SIG-M5 (cell line): ENCODE measurements at places on chromosomes 1 and 21.

- no peak for DNase-seq
Observed at GRCh38 chr1:99672038-99672437, 26.1 kb downstream of the PALMD start.

GRCh38 chr1:69129538-69129937, 438.2 kb upstream of the LRRC7 start:
- DNase-seq: no peak

DNA sequence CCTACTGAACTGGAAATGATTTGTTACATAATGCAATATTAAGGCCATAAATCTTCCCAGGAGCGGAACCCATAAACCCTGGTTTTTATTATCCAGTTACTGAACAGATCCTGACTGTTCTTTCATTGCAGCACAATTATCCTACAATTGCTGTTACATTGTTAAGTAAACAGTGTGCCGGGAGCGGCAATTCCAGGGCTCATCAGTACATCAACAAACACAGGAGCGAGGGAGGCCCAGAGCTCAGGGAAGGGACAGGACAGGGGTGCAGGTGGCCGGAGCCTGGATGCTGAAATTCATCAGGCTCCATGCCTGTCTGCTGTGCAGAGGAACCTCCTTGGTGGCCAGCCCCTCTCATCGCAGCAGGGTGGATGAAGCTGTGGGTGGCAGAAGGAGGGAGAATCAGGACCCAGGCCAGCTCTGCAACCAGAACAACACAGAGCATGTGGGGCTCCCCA, 544.7 kb downstream of the NPHP4 start:
- no peak for DNase-seq

- DNase-seq: no peak
Observed at GRCh38 chr21:44800971-44801467, 601 bp downstream of the UBE2G2 start.
